ENCODE measurements at places on chromosomes 1 and 21. TPM values are rescaled to one million over a fixed set of nuclear protein-coding genes. Genes with fewer than 3 reads are reported as not detected.

DNA sequence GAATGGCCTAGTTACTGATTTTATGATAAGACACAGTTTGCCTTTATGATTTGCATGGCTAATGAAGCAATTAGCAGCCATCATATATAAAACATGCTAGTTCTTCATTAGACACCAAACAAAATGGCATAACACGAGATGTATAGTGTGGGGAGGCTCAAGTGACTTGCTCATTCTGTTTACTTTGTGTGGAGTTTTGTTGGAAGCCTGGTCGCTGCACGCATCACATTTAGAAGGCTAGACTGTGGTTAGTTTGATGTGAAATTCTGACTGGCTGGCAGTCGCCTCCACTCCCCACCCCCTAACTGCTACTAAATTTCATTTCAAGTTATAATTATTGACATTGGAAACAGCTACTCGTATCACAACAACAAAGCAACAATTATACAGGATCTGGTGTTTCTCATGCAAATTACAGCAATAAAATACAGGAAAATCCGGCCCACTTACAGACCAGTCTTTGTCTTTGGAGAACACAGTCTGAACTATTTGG, 356.1 kb downstream of the LMO4 start:
- no peak for DNase-seq

Gene ATF3
- total RNA-seq, result 96.3 TPM

Gene CELA2A
- total RNA-seq, result not detected

GRCh38 chr1:217088521-217089284, 365.5 kb upstream of the ESRRG start:
- DNase-seq, result no peak

GRCh38 chr1:159839116-159839849, 12.6 kb downstream of the SLAMF8 start:
- DNase-seq, result no peak

Measured in activated T-cell treated with anti-CD3 and anti-CD28 coated beads, Interleukin-2, amount 50 U/mL, for 72 hours (primary cell).